ENCODE measurements at places on chromosomes 16 and 17.

DNA sequence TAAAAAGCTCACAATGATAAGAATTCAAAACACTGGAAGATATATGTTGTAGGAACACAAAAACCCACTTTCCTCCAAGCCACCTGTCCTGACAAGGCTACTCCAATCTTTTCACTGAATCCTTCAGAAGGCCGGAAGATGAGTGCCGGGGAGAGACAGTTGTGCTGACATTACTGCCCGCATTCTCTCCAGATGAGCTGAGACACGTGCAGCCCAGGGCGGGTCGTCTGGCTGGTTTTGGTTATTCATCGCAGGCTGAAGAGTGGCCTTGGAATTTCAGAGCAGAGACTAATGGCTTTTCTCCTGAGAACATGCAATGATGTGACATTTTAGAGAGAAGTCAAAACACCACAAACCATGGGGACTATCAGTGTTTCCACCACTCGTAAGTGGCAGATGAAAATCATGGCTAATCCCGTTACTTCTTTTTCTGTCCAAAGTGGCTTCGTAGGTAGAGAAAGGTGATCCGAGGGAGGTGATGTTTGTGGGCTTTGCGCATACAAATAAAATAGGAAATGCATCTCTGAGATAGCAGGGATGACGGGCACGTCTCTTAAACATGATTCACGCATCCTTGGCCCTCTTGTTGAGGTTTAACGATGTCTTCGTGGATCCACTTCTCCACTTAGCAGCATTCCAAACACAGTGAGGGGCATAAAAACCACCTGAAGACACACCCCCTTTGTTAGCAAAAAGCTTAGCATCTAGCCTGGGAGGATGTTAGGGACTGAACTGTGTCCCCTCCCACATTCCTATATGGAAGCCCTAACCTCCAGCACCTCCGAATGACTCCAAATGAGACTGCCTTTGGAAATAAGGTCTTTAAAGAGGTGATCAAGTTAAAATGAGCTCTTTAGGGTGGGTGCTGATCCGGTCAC lies 134.0 kb downstream of the IRX3 start:
- no peak for DNase-seq

DNA sequence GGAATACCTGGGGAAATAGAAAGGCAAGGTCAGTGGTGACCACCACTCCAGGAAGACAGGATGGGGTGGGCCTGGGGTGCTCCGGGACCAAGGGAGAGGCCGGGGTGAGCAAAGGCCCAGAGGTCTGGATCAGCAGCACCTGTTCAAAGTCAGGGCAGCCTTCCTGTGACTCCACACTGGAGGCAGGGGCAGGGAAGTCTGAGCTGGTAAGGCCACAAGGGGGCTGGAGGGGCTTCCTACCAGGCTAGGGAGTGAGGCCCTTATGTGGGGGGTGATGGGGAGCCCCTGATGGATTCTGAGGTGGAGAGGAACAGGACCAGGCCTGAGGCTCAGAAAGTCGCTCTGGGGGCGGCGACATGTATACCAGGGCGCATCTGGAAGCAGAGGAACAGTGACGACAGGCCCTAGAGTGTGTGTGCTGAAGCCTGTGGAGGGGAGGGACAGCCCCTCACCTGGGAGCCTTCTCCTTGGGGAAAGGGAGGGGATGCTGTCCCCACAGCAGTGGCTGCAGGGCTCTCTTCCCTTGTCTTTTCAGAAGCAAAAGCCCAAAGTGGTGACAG lies 3.7 kb downstream of the C16orf78 start:
- DNase-seq, result no peak

DNA sequence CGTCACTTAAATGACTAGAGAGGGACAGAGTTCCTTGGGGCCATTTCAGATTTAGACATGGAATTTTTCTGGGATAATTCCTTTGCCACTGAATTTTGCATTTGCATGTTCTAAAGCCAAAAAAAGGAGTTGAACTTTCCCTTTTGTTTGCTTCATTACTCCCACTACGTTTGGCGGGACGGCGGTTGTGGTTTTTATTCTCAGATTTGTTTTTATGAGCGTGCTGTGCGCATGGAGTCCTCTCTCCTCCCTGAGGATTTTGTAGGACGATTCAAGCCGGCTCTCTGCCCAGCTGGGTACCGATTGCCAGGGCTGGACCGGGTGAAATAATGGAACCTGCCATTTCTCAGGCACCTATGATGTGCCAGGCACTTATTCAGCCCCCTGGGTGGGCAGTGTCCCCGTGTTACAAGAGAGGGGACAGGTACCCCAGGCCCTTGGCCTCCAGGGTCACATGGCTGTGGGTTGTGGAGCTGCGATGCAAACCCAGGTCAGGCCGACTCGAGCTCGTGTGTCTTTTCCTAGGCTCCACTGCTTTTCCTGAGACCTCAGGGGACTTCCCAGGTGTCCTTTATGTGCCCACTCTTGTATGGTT lies 18.8 kb downstream of the CMIP start:
- no peak for DNase-seq

DNA sequence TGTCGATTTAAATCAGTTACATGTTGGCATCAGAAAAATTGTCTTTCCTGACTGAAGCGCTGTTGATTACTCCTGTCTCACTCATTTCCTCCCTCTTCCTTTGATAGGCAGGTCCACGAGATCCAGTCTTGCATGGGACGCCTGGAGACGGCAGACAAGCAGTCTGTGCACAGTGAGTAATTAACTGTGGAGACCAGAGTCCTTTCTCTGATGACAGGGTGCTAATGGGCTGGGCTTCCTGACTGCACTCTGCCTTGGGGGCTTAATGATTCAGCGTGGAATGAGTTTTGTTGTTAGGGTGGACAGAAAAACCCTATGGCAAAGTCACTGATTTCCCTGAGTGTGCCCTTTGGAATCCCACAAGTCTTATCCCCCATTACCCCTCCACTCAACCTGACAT lies 6.5 kb downstream of the GOSR2 start:
- peak; percentile 45 for DNase-seq

- no peak for DNase-seq
Observed at GRCh38 chr16:57123216-57123973, 31.0 kb downstream of the CPNE2 start.

DNA sequence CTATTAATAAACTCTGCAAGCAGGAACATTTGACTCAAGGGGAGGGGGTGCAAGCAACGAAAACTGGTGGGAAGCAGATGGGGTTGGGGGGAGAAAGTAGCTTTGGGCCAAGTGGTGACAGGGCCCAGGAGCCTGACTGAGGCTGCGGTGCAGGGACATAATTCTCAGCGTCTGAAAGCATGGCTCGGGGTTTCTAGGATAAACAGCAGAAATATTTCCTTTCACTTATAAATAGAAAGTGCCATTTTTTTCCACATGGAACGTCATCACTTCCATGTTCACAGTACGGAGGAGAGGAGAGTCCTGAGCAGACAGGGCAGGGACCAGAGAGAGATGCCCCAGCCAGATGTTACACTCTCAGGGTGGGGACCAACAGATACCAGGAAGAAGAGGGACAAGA lies 197.1 kb downstream of the ZFHX3 start:
- peak; percentile 59 for DNase-seq

DNA sequence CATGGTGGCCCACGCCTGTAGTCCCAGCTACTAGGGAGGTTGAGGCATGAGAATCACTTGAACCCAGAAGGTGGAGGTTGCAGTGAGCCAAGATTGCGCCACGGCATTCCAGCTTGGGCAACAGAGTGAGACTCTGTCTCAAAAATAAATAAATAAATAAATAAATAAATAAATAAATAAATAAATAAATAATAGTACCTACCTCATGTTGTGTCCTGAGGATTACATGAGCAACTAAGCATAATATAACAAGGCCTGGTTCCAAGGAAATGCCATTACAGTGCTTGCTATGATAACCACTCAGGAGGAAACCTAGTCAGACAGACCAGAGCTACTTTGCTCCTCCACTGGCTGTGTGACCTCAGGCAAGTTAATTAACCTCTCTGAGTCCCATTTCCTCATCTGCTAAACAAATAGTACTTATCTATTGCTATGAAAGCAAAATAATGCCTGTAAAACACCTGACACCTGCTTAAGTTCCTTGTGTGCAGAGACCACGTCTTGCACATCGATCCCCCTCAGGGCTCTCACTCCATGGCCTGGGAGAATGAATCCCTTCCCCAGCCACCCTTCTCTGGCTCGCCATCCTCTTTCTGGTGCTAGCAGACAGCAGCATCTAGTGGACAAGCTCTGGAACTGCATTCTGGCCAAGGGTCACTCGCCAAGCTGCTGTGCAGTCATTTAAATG lies 7.5 kb downstream of the EPOP start:
- DNase-seq, result peak; percentile 79

- no peak for DNase-seq
Observed at GRCh38 chr16:26134588-26134987, 442.8 kb downstream of the HS3ST4 start.

DNA sequence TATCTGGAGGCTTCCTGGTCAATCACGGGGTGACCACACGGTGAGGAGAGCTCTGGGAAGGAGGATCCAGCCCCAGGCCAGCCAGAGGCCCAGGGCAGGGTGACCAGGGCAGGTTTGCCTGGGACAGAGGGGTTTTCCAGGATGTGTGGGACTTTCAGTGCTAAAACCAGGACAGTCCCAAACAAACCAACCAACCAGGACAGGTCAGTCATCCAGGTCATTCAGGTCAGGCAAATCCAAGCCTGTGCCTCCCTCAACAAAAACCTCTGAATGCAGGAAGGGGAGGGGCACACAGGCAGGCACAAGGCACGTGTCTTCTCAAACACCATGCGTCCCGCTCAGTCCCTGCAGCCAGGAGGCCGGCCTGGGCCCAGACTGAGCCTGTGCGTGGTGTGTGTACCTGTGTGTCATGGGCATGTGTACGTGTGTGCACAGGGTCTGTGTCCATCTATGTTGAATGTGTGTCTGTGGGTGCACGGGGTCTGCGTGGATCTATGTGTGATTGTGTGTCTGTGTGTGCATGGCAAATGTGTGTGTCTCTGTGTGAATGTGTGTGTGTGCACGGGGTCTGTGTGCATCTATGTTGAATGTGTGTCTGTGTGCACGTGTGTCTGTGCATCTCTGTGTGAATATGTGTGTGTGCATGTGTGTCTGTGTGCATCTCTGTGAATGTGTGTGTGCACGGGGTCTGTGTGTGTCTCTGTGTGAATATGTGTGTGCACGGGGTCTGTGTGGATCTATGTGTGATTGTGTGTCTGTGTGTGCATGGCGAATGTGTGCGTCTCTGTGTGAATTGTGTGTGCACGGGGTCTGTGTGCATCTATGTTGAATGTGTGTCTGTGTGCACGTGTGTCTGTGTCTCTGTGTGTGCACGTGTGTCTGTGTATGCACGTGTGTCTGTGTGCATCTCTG lies 78.9 kb downstream of the RTN4RL1 start:
- no peak for DNase-seq

- peak; percentile 6 for DNase-seq
Observed at GRCh38 chr16:8631373-8631772, 9.9 kb downstream of the METTL22 start.

DNA sequence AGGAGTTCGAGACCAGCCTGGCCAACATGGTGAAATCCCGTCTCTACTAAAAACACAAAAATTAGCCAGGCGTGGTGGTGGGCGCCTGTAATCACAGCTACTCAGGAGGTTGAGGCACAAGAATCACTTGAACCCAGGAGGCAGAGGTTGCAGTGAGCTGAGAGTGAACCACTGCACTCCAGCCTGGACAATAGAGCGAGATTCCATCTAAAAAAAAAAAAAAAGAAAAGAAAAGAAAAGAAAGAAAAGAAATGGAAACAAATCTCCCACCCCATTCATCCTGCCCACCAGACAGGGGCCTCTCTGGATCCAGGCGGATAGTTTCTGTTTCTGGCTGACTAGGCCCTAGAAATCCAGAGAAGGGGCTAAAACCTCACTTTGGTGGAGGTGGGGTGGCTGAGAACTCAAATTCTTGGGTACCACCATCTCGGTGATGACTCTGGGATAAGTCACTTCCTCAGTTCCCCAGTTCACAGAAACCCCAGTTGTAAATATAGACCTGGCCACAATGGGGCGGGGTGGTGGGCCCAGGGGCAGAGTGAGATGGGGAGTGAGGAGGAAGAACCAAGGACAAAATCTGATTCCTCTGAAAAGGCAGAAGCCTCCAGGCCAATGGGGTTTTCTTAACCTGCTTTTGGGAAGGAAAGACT lies 22.2 kb downstream of the SOCS1 start:
- DNase-seq, result no peak

GRCh38 chr17:49117587-49118230 lies 14.9 kb upstream of the B4GALNT2 start:
- DNase-seq, result no peak

DNA sequence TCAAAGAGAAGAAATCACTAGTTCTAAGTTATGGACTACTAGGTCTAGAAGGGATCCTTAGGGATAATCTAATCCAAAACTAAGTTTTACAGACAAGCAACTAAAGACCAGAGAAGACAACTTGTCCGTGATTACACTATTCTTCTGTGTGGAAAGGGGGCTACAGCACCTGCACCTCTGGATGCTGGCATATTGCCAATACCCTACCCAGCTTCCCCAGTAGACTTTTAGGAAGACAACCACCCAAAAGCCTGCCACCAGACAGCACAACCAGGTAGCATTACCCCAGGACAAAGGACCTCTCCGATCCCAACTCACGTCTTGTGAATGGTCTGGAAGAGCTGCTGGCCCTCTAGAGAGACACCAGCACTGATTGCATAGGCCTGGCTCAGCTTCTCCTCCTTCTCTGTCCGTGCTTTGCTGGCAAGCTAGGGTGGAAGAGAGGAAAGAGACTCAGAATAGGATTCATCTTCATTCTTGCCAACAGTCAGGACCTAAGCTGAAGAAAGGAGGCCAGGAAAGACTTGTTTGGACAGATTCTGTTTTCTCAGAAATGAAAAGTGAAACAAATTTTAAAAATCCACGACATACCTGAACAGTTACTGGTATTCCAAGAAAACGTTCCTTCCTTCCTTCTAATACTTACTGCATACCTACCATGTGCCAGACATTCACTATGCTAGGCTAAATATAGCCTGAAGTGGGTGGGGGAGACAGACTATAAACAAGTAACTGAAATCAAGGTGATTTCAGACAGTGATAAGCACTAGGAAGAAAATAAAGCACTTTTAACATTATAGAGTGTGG lies 25.3 kb upstream of the TMEM101 start:
- DNase-seq, result no peak

DNA sequence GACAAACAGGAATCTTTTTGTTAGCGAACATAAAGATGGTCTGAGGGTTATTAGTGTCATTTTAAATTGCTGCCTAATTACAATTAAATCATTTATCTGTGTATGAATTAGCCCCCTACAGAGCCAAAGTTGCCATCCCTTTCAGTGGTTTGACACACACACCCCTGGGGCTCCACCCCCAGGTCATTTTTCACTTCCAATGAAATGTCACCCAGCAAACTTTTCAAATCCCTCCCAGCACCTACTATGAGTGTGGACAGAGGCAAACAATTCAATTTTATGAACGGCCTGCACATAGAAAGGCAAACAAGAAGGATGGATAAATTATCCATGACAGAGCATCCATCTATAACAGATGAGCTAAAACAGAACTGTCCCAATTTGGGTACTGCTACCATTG lies 2.4 kb downstream of the MYH10 start:
- DNase-seq, result no peak

DNA sequence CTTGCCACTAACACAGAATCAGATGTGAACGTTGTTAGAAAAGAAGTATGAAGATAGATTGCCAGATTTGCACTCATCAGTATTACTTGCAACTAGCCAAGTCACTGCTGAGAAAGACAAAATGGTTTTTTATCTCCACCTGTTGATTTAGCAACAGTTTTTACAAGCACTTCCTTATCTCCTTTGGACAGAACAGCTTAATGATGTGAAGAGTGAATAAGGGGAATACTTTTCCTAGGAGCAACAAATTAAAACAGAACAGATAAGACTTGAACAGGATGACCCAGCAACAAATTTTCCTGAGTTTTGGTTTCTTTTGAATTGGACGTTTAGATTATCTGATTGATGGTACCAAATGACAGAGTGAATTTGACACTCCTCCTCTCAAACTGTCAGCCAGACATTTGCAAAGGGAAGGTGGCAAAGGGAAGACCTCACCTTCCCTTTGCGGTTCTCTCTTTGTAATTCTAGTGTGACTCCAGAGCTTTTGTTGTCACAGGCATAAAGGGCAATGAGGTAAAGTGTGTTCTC lies 130.6 kb downstream of the NLK start:
- no peak for DNase-seq

Measured in cardiac fibroblast (primary cell).